ENCODE measurements at places on chromosomes 3 and 15.
A peak's percentile ranks its signal among the peaks of the same experiment; 100 is the strongest.

- peak; percentile 22 for DNase-seq
These were observed 9.5 kb downstream of the SEC22C start for GRCh38 chr3:42572278-42572677.

DNA sequence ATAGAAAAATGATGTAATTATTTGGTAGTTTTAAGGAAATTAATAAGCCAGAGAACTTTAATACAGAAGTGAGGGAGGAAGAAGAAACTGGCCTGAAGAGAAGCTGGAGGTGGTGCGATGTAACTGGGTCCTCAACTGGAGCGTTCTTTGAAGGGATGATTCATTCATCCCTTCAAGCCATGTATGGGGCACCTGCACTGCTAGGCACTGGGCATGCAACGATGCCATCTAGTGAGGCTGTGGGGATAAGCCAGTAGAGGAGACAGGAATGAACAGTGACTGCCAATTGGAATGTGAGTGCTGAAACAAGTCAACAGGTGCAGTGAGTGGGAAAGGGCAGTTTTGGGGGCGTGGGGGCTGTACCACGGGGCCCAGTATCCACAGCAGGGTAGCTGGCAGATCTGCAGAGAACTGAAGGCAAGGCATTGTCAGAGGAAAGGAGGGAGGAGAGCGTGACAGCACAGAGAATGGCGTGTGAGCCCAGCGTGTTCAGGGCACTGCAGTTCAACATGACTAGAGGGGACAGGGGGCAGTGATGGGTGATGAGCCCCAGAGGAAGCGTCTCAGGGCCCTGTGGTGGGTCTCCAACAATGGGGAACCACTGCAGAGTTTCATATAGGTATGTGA, 3.8 kb upstream of the KIF23 start:
- no peak for DNase-seq

- no peak for DNase-seq
These were observed 67.7 kb downstream of the CYP19A1 start for GRCh38 chr15:51270706-51271105.

DNA sequence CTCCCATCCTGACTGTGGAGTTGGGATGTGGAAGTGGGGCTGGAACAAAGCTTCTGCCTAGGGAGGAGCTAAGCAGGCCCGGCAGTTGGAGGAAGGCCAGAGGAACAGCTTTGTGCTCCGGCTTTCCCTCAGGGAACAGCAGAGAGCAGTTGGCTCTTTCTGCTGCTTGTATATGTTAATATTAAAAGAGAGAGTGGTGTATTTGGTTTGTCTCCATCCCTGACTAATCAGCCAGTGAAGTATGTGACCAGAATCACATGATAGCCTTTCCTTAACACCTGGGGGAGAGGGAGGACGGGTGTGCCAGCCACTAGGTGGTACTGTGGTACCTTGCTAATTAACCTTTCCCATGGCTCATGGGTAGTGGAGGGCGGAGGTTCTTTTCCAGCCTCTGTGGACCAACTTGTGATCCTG, 10.0 kb downstream of the EIF2B5 start:
- no peak for DNase-seq

DNA sequence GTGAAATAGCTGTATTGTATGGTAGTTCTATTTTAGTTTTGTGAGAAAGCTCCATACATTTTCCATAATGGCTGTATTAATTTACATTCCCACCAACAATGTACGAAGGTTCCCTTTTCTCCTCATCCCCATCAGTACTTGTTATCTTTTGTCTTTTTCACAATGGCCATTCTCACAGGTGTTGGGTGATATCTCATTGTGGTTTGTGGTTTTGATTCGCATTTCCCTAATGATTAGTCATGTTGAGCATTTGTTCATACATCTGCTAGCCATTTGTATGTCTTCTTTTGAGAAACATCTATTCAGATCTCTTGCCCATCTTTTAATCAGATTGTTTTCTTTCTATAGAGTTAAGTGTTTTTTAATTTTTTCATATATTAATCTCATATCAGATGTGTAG, 931.9 kb downstream of the IGSF11 start:
- DNase-seq = no peak

GRCh38 chr3:28859897-28860296, 421.0 kb upstream of the RBMS3 start:
- DNase-seq = no peak

- peak; percentile 65 for DNase-seq
These were observed 187.9 kb downstream of the OPA1 start for GRCh38 chr3:193780810-193781478.

- peak; percentile 12 for DNase-seq
These were observed 28.5 kb upstream of the CMSS1 start for GRCh38 chr3:99789011-99789721.

DNA sequence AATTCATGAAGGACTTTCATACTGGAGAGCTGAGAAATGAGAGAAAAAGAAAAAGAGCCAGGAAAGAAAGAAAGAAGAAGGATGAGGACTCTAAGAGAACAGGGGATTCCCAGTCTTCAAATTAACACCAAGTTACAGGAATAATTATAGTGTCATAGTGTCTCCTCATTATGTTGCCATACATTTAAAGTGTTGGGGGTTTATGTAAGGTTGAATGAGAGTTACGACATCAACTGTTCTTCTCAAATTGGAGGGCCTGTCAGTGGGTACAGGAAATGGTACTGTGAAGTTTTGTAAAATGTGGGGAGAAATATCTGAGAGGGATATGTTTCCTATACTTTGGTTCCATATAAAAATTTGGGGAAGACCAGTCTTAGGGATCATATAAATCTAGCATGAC, 12.3 kb upstream of the CD200 start:
- DNase-seq = no peak

- DNase-seq = no peak
These were observed 219.0 kb upstream of the ONECUT1 start for GRCh38 chr15:53009093-53009492.

- DNase-seq = no peak
These were observed 103.5 kb downstream of the NUP210 start for GRCh38 chr3:13316603-13317002.

- DNase-seq = no peak
These were observed 287.3 kb upstream of the COL8A1 start for GRCh38 chr3:99351122-99351521.

DNA sequence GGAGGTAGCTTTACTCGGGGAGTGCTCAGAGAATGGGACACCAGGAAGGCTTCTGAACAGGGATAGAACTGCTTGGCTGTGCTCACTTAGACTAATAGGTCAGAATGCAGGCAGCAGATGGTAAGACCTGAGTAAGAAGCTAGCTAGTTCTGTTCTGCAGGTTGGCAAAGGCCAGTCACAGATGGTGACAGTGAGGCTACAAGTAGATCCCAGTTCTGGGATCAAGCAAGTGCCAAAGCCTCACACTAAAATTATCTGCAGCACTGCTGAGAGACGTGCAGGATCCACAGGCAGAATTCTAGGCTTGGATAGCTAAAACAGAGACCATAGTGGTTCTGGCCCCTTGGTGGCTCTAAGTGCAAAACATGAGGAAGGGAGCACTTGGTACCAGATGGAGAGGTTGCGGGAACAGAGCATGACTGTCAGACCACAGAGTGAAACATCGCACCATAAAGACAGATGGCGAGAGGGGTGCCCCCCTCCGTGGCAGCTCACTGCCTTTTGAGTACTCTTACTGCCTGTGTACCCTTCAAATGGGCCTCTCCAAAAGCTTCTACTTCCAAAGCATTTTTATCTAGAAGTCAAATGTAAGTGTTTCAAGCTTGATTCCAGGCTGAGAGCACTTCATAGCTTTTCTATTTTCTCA, 3.6 kb upstream of the GLCE start:
- DNase-seq = no peak

DNA sequence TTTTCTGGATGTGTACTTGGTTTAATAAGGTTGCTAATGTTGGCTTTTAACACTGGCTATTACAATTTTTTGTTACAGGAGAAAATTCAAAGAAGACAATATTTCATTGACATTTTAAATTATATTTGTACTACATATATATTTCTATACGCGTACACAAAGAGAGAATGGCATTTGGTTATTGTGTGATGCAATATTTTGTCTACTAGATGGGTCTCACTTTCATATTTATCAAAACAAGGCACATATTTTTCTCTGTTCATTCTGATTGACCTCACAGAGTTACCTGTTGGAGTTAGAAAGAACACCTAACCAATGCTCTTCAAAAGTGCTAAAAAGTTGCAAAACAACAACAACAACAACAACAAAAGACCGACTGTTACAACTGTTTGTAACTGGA, 50.2 kb upstream of the VGLL3 start:
- DNase-seq = no peak

DNA sequence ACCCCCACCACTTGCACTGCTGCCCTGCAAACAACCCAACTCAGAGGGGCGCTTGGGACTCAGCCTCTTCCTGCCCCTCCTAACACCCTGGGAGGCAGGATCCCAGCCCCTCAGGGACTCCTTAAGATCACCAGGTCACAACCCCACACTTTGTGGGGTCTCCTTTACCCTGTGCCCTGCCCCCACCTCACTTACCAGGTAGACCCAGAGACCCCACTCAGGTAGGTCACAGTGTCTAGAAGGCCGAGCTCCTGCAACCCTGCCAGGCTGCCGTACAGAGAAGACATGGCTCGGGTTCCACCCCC, 9.1 kb downstream of the PLA2G4F start:
- DNase-seq = no peak

- DNase-seq = no peak
These were observed 78.2 kb downstream of the DAPK2 start for GRCh38 chr15:63968122-63968524.

DNA sequence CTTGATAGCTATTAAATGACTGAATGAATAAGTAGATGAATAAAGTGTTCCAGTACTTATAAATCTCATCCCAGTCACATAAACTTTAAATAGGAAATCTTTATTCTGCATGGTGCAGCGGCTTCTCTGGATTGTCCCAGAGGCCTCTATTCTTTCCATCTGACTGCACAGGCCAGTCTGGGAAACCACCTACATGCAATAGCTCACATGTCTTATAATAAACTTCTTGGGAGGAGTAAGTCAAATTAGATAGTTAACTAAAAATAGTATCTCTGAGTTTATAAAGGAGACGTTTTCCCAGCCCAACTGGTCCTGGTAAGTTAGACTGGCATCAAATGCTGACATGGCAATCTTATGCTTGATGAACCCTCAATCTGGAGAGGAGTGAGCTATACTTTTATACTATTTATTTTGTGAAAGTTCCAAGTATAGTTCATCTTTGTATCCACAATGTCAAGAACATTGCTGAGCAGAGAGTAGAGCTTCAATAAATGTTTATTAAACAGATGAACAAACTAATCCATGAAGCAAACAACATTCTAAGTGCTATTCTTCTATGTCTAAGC, 417.6 kb downstream of the TIGIT start:
- DNase-seq = no peak

- no peak for DNase-seq
These were observed 16.0 kb upstream of the MEGF11 start for GRCh38 chr15:66269326-66270090.

DNA sequence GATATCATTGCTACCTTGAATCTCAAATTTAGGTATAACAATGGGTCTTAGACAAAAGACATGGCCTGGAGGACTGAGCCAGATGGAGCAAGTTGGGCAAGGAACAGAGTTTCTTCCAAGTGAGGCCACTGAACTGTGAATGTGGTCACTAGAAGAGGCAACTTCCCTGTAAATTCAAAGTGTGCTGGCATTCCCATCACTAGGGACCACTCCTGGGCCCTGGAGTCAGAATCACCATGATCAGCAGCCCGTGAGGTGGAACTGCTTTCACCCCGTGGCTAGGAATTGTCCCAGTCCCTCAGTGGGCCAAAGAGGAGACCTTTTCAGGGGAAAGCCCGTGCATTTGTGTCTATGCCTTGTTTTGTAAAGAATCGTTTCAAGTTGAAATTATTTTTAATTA, 47.3 kb downstream of the HES1 start:
- no peak for DNase-seq

GRCh38 chr3:29067007-29067406, 213.9 kb upstream of the RBMS3 start:
- no peak for DNase-seq

GRCh38 chr3:126307591-126308393, 49.4 kb downstream of the KLF15 start:
- no peak for DNase-seq

DNA sequence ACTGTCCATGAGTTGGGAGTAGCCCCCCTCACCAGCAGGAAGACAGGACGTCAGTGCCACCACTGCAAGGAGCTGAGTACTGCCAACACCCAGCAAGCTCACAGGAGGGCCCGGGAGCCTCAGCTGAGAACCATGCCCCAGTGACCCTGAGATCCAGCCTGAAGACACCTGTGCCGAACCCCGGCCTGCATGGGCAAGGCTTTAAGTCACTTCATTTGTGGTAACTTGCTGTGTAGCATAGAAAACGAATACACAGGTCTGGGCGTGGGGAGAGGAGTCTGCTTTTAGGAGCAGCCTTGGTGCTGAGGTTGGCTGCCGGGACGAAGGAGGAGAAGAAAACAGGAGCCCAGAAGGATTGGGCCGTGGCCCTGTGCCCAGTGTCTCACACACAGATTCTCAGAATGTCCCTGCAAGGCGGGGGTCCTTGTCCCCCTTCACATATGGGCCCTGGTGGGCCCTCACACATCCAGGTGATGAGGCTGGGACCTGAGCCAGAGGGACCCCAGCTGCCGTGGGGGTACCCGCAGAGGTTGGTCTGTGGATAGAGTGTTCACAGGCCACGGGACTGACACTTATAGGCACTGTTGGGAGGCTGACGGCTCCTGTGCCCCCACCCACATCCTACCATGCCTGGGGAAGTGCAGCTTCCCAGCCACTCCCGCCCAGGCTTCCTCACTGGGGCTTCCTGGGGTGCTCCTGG, 85.3 kb downstream of the PLXNA1 start:
- no peak for DNase-seq

- DNase-seq = peak; percentile 11
These were observed 33.7 kb downstream of the RORA start for GRCh38 chr15:61195116-61196002.

DNA sequence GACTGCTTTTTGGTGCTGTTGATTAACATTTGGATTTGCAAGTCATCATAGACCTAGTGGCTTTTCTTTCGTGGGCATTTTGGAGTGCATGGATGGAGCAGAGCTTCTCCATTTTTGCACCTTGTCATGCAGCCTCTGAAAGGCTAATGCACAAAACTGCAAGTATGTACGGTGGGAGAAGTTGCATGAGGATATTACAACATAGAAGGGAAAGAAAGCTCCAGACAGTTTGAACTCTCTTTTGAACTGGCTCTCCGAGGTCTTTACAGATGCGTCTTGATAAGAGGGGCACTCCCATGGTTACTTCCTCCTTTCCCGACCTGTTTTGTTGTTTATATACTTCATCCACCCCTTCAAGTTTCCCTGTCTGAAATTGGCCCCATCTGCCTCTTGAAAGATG, 147.1 kb upstream of the GBE1 start:
- no peak for DNase-seq

GRCh38 chr3:63972196-63972595, 51.1 kb downstream of the PSMD6 start:
- DNase-seq = no peak

DNA sequence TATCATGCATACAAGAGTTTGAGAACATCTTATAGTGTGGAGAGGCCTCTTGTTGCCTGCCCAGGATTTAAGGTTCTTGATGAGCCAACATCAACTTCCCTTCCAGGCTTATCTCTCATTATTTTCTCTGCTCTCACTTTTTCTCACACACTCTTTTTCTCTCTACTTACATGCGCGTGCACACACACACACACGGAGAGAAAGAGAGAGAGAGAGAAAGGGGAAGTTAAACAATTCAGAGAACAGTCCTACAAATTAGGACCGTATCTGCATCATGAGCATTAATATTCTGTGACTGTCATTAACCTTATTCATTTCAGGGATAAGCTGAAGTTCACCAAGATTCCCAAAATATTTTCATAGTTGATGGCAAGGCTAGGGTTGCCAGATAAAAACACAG, 269.0 kb downstream of the ZNF621 start:
- no peak for DNase-seq

- no peak for DNase-seq
These were observed 104.2 kb downstream of the FBXL22 start for GRCh38 chr15:63701365-63701764.

Measured in neural crest cell (in vitro differentiated cells).